ENCODE measurements at places on chromosomes 2 and 18. TPM values are rescaled to one million over a fixed set of nuclear protein-coding genes. Genes with fewer than 3 reads are reported as not detected.

Gene KCNG3
- not detected for total RNA-seq

Gene MYOM1
- 0.05 TPM for total RNA-seq

Gene CNNM4
- 2.9 TPM for total RNA-seq

Gene MARCO
- not detected for total RNA-seq

Gene KCNIP3
- total RNA-seq: 0.15 TPM
